ENCODE measurements at places on chromosomes 4 and X. TPM values are rescaled to one million over a fixed set of nuclear protein-coding genes. Genes with fewer than 3 reads are reported as not detected.
A peak's percentile ranks its signal among the peaks of the same experiment; 100 is the strongest.

GRCh38 chr4:81506731-81507130 is 35.0 kb upstream of the RASGEF1B start:
- no peak overlapping the region for H3K4me3 ChIP-seq
- H3K27me3 ChIP-seq: no peaks in the 10 kb centered on the region
- H3K27ac ChIP-seq: no peak overlapping the region
- peaks cover 39% of the 10 kb centered on the region for H3K4me1 ChIP-seq
- peak; percentile 13 for DNase-seq
- no peaks in the 10 kb centered on the region for H3K36me3 ChIP-seq

DNA sequence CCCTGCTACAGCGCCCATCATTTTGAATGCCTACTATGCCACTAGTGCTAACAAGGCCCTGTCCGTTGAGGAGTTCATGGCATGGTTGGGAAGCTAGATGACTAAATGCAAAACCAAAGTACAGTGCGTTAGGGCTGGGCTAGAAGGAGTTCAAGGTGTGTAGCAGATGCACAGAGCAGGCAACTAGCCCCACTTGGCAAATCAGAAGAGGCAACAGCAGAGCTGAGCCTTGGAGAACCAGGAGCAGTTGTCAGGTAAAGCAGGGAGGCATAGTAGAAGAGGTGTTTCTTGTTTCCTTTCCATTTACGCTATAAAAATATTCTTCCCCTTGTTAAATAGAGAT is 146.6 kb upstream of the CPEB2 start:
- H3K27ac ChIP-seq: peak overlapping the region; percentile 86
- peaks cover 27% of the 10 kb centered on the region for H3K4me1 ChIP-seq
- DNase-seq: no peak
- H3K4me3 ChIP-seq: no peak overlapping the region
- H3K27me3 ChIP-seq: peaks cover 17% of the 10 kb centered on the region
- no peaks in the 10 kb centered on the region for H3K36me3 ChIP-seq

DNA sequence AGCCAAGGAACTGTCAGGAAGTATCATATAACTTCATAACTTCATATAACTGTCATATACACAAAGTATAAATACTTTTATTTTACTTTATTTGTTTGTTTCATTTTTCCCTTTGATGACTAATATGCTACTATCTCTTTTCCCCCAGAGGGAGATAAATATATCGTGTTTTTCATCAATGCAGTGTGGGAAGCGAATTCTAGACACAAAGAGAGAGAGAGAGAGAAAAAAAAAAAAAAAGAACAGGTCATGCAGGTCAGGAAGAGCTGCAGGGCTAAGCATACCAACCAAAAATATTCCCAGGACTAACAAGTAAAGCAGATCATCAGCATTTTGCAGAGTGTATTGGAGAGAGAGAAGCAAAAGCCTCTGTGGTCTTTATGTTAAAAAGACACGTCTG is 1849.2 kb downstream of the STIM2 start:
- H3K4me1 ChIP-seq: no peaks in the 10 kb centered on the region
- no peaks in the 10 kb centered on the region for H3K27me3 ChIP-seq
- H3K36me3 ChIP-seq: no peaks in the 10 kb centered on the region
- no peak overlapping the region for H3K4me3 ChIP-seq
- DNase-seq: no peak
- no peak overlapping the region for H3K27ac ChIP-seq

DNA sequence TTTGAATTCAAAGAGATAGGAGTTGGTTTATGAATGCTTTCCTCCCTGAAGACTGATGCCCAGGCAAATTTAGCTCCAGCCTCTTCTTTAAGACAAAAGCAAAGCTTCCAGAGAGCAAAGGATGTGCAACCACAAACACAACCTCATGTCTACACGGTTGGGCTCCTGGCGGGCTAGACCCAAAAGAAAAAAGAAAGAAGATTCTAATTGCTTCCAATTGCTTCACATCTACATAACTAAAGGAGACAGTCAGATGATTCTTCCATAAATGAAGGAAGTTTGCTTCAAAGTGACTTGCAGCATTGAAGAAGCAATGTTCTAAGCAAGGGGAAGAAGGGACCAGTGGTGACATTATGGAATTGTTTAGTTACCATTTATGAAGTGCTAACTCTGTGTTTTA is 1603.0 kb upstream of the TENM3 start:
- H3K4me1 ChIP-seq: no peaks in the 10 kb centered on the region
- DNase-seq: no peak
- no peaks in the 10 kb centered on the region for H3K27me3 ChIP-seq
- no peak overlapping the region for H3K4me3 ChIP-seq
- H3K27ac ChIP-seq: no peak overlapping the region

Gene TNIP3
- total RNA-seq: 1.8 TPM

- no peaks in the 10 kb centered on the region for H3K27me3 ChIP-seq
- H3K4me1 ChIP-seq: no peaks in the 10 kb centered on the region
- no peak for DNase-seq
Observed at GRCh38 chrX:106905064-106905708, 2.0 kb upstream of the RIPPLY1 start.

Gene H2BW2
- not detected for total RNA-seq

- H3K27me3 ChIP-seq: no peaks in the 10 kb centered on the region
- peaks cover 65% of the 10 kb centered on the region for H3K36me3 ChIP-seq
- H3K4me3 ChIP-seq: no peak overlapping the region
- H3K4me1 ChIP-seq: peaks cover under 1% of the 10 kb centered on the region
- H3K27ac ChIP-seq: no peak overlapping the region
Observed at GRCh38 chr4:148079961-148080360, 348.1 kb downstream of the ARHGAP10 start.

Gene EGF
- total RNA-seq: not detected

Gene VBP1
- total RNA-seq: 106 TPM

DNA sequence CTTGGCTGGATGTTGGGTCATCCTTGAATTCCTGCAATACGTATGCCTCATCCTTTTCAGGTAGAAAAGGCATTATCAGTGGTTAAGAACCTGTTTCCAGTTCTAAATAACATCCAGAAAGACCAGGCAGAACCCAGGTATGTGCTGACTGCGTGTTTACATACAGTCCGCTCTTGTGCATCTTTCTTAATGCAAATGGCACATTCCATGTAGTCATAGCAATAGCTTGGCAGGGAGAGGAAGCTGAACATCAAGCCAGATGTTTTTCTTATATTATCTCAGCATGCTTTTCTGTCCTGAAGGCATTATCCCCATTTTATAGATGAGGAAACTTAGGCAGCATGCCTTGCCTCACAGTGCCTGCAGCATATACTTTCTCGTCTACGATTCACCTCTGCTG is 2.1 kb downstream of the DCLK2 start:
- H3K27me3 ChIP-seq: peaks cover 46% of the 10 kb centered on the region
- no peak overlapping the region for H3K4me3 ChIP-seq
- DNase-seq: no peak
- no peak overlapping the region for H3K27ac ChIP-seq

DNA sequence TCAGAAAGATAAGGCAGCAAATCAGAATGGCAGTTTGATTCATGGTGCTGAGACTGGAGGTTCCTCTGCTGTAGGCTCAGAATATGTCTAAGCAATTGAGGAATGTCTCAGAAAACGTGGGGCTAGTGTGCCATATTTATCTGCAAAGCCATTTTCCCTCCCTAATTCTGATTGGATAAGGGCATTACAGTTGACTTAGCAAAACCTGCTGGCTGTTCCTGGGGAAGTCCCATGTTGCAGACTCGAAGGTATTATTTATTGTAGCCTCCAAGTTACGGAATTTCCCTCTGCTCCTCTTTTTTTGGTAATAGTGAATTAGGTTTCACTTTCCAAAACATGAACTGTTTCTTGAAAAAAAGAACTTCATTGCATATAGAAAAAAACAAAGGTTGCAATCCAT is at the start of gene CXCL10:
Gene CXCL10 (minus strand): TSS at position 109 of the 400 bp plus-strand sequence. CDS start 66 bp downstream, at position 43.
- peaks cover 30% of the 10 kb centered on the region for H3K4me1 ChIP-seq
- no peak within 1 kb of the TSS for H3K4me3 ChIP-seq
- no peak for DNase-seq
- H3K27ac ChIP-seq: no peak within 1 kb of the TSS
- no peaks in the 10 kb centered on the region for H3K36me3 ChIP-seq
- H3K27me3 ChIP-seq: peaks cover 8% of the 10 kb centered on the region

DNA sequence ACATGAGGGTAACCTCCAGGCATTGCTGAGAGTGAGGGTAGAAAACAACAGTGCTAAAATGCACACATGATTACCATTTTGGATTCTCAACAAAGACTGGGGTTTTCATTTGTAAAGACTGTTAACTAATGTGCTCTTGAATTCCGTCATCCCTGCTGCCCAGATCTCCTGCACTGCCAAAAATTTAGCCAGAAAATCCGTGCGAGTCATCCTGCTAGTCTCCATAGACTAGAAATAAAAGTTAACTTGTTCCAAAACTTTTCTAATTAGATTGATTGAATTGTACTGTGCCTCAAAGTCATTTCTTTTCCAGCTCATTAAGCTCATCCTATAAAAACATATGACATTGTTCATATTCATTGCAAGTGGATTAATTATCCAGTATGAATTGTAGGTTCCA is 99.8 kb downstream of the ARSF start:
- H3K27me3 ChIP-seq: no peaks in the 10 kb centered on the region
- no peak overlapping the region for H3K27ac ChIP-seq
- H3K4me1 ChIP-seq: peaks cover 15% of the 10 kb centered on the region
- peaks cover 7% of the 10 kb centered on the region for H3K36me3 ChIP-seq
- DNase-seq: no peak

DNA sequence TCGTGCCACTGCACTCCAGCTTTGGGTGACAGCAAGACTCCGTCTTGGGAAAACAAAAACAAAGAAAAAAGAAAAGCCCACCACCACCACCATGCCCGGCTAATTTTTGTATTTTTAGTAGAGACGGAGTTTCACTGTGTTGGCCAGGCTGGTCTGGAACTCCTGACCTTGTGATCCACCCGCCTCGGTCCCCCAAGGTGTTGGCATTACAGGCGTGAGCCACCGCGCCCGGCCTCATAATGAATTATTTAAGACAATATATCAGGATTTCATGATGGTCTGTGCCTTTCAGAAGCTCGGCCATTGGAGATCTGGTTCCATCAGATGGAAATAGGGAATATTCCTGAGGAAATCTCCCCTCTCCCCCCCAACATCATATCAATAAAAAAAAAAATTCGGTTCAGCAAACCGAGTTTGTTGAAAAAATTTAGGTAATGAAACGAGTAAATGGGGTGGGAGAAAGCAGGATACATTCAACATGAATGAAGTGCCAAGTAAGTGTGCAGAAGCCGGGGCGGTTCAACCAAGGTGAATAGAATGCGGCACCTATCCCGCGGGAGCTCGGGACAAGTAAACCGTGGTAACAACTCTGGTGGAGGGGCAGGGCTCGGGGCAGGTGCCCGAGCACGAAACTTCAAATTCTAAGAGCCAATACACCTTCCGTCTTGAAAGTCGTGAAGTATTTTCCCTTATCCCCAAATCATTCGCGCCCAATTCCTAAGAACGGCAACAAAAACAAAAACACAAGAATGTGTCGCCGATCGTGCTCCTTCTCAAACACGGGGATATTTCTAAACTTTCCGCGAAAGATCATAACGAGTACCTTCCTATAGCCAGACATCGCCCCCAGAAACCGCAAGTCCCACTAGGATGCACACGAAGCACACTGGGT is 773 bp upstream of the TXLNG start:
- peaks cover 9% of the 10 kb centered on the region for H3K4me1 ChIP-seq
- peak overlapping the region; percentile 83 for H3K4me3 ChIP-seq
- H3K27me3 ChIP-seq: no peaks in the 10 kb centered on the region
- H3K36me3 ChIP-seq: peaks cover 2% of the 10 kb centered on the region
- DNase-seq: peak; percentile 4

Gene ITIH6
- total RNA-seq: not detected

- H3K4me3 ChIP-seq: no peak overlapping the region
- peaks cover 34% of the 10 kb centered on the region for H3K4me1 ChIP-seq
- peaks cover 3% of the 10 kb centered on the region for H3K36me3 ChIP-seq
Observed at GRCh38 chr4:82905205-82905604, 4.7 kb downstream of the THAP9 start.

DNA sequence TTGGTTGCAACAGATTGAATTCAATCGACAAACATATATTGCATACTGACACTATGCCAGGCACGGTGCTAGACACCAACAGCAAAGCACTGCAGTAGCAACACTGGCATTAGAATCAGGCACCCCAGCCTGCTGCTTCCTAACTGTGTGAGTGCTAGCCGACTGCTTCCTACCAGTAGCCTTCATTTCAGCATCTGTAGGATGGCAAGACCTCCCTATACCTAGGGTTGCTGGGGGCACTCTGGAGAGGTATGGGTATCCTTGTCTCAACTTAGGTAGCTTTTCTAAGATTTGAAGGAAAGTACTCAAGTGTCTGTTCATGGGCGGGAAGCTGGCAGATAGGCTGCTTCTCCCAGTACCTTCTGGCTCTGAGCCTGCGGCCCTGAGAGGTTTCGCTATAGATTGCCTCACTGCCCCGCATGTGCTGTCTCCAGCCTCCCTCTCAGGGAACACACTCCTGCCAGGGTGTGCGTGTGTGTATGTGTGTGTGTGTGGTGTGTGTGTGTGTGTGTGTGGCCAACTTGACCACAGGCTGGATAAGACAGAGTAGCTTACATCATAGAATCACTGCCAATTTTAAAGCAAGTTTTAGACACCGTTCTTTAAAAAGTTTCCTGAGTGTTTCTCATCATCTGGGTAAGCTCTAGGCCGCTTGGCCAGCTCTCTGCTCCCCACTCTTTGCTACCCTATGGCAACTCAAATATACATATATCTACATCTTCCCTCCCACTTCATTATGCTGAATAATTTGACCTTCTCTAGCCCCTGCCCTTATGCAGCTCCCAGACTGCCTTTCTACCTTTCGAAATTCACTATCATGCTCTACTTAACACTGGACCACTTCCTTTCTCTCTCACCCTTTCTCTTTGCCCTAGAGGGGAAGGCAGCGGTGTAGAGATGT is 97.0 kb upstream of the PJA1 start:
- H3K27ac ChIP-seq: no peak overlapping the region
- no peak overlapping the region for H3K4me3 ChIP-seq
- H3K27me3 ChIP-seq: peaks cover 7% of the 10 kb centered on the region
- DNase-seq: no peak

DNA sequence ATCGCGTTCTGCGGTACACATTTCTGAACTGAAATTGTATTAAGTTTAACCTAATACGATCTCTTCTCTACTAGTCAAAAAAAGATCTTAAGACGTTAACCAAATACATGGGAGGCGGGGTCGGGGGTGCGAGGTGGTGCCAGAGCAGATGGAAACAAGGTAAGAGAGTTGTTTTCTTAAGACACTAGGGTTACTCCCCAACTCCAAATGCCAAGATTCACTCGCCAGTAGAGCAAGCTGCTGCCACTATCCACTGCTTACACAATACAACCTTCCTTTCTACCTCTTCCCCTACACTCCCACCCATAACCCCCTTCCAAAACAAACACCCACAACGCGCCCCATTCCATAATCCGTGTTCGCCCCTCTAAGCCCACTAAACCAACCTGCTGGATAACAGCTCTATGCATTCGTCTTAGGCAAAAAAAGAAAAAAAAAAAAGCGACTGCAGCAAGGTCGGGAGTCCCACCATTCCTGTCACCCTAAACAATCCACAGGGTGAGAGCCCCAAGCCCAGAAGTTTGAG is 1.3 kb downstream of the LCORL start:
- H3K4me1 ChIP-seq: peaks cover 16% of the 10 kb centered on the region
- H3K4me3 ChIP-seq: peak overlapping the region; percentile 98
- peak overlapping the region; percentile 79 for H3K27ac ChIP-seq

Gene SLC25A31
- total RNA-seq: not detected

All from activated naive CD4-positive, alpha-beta T cell treated with anti-CD3 and anti-CD28 coated beads for 36 hours (primary cell).